ENCODE measurements at places on chromosomes 1 and 21.

- DNase-seq, result no peak
These were observed 56.6 kb downstream of the ATP1B1 start for GRCh38 chr1:169163059-169163458.

DNA sequence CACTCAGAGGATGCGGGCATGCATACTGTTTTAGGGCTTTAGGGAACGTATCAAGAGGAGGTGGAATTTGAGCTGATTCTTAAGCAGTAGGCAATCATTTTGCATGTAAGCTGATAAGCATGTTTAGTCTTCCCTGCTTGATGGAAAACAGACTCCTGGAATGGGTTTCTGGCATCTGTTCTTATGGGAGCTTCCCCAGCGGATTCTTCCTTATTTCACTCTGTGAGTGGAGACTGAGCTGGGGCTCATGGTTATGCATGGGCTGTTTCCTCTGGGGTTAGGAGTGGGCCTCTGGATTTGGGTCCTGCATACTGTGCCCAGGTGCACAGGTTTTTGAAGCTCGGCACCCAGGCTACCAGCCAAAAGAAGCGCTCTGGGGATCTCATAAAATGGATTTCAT is 93.4 kb downstream of the DIRAS3 start:
- peak; percentile 10 for DNase-seq

GRCh38 chr1:181779343-181779742 is 282.2 kb downstream of the ZNF648 start:
- DNase-seq, result peak; percentile 69

DNA sequence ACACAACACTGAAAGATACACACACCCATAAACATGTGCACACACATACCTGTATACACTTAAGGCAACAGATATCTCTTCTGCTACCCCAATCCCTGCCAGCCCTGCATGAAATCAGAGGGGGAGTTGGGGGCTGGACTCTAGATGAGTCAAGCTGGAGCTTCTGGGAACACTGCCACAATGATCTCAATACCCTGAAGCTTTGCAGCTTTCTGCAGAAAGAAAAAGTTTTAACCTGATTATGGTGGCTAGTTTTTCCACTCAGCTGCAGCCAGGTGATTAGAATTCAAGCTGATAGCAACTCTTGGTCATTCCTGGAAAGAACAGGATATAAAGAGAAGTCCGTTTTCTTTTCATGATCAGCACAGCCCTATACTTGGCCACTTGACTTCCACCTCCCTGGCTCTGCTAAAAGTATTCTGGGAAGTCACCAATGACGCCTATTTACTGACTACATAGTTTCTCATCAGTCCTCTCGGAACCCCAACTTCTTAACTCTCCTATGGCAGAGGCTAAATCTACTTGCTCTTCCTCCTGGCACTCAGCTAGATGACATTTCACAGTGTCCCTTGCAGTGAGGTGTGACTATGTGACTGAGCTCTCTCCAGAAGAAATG is 20.7 kb upstream of the DNASE2B start:
- DNase-seq, result no peak

DNA sequence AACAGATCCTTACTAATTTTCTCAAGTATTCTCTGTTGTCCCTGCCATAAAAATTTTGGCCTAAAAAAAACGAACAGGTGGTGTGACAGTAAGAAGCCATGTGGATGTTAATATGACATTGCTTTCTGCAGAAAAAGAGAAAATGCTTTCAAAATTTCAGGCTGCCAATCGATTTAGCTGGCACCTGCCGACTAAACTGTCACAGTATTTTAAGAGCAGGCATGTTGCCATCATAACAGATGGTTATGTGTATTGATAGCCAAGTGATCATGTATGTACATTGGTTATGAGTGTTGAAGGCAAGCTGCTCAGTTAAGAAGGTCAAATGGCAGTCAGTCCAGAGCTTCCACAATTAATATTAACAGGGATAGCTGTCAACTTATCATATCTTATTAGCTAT is 1017.0 kb downstream of the MRPL39 start:
- DNase-seq, result peak; percentile 85

DNA sequence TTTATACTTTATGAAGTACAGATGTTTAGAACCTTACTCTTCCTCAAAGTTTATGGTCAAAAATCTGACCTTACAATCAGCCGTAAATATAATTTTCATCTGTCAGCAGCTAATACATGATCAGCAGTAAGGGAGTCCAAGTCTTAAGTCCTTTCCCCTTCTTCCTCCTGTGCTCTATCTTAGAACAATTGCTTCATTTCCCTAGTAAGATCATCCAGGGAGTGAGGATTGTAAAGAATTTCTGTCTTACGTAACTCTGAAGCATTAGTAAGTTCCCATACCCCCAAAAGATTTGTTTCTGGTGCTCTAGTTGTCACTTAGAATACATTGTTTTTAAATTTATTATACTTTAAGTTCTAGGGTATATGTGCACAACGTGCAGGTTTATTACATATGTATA is 2.1 kb downstream of the SETDB1 start:
- no peak for DNase-seq

GRCh38 chr1:246004301-246004700 is 502.8 kb downstream of the SMYD3 start:
- no peak for DNase-seq

GRCh38 chr1:215118081-215118480 is 35.5 kb downstream of the KCNK2 start:
- peak; percentile 44 for DNase-seq

GRCh38 chr1:170666541-170667254 is 2.8 kb downstream of the PRRX1 start:
- DNase-seq, result no peak

DNA sequence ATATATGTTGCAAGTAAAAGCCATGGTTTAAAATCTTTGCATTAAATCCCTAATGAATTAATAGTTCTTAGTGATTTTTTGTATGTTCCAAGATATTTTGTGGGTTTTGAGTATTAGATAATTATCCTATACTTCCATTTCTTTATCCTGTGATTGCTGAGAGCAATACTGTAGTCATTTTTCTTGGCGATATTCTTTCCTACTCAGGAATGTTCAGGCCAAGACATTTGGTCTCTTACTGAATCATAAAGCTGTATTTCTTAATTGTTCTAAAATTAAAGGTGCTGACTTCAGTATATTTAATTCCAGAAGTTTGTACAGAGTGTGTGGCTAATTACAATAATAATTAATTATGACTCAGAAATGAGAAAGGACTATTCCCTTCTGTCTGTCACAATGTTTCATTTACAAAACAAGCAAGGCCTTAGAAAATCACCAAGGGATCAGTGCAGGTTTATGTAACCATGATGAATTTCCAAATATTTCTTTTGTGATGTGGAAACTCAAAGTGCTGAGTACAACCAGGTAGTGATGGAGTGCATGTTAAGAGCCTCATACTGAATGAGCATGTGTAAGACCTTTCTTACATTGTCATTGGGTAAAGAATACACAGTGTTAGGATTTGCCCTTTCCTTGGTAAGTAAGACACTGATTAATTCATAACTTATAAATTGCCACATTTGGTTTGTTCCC is 161.2 kb downstream of the HMCN1 start:
- no peak for DNase-seq

DNA sequence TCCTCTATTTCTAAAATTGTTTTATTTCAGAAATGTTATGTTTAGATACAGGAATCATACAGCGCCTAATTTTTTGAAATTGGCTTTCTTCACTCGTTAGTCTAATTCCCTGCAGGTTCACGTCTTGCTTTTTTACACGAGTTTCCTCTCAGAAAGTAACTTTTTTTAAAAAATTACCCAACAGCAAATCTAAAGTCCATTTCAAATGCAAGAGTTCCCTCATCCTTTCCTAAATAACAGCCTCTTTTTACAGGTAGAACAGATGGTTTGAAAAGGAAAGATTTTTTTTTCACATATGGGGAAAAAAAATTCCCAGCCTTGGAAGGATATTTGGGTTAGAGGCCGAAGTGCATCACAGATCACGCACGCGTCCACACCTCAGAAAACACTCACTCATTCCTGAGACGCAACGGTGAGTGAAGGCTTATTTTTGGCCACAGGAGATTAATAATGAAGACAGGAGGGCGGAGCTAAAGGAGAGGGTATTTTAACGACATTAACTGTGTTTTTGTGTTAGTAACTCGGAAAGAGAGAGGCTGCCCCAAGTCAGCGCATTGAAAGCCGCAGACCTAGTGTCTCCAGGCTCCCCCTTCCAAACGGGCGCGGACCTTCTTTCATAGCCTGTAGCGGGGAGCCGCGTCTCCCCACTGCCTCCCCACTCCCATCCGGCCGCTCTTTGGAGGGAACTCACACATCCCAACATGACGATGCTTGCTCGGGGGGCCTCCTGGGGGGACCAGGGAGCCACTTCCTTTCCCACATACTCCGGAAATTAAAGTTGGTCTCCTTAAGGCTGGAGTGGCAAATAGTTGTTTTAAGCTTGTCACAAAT is 969 bp upstream of the RIPK4 start:
- DNase-seq, result peak; percentile 68
